T-cell (primary cell): ENCODE measurements at places on chromosomes 1 and 21.
A peak's percentile ranks its signal among the peaks of the same experiment; 100 is the strongest.

DNA sequence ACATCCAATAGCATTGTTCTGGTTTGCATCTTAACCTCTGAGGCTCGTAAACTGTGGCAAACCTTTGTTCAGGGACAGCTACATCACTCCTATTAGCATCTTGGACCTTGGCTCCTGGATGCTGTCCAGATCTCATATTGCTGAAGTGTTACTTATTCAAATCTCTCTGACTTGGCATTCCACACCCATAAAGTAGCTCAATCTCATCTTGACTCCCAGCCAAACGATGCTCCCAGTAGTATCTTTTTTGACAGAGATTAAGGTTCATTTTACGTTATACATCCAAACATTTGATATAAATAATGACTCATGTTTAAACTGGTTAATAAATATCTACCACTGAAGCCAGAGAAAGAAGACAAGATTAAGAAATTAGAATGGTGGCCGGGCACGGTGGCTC, 4.4 kb upstream of the FLVCR1 start:
- H3K27ac ChIP-seq: no peak overlapping the region
- no peak overlapping the region for H3K4me3 ChIP-seq
- H3K27me3 ChIP-seq: no peaks in the 10 kb centered on the region
- DNase-seq: no peak
- no peaks in the 10 kb centered on the region for H3K36me3 ChIP-seq

GRCh38 chr1:228862542-228863505, 127.5 kb downstream of the RHOU start:
- no peak overlapping the region for H3K27ac ChIP-seq
- no peaks in the 10 kb centered on the region for H3K36me3 ChIP-seq
- H3K4me1 ChIP-seq: peaks cover 16% of the 10 kb centered on the region
- H3K4me3 ChIP-seq: no peak overlapping the region

- no peak for DNase-seq
- H3K27me3 ChIP-seq: no peaks in the 10 kb centered on the region
- H3K4me1 ChIP-seq: no peaks in the 10 kb centered on the region
- no peak overlapping the region for H3K27ac ChIP-seq
These were observed 14.0 kb upstream of the PAQR7 start for GRCh38 chr1:25889470-25889869.

- no peak overlapping the region for H3K27ac ChIP-seq
- no peaks in the 10 kb centered on the region for H3K36me3 ChIP-seq
- H3K4me1 ChIP-seq: no peaks in the 10 kb centered on the region
- DNase-seq: no peak
- no peak overlapping the region for H3K4me3 ChIP-seq
These were observed 81.5 kb downstream of the ERG start for GRCh38 chr21:38416791-38417190.

DNA sequence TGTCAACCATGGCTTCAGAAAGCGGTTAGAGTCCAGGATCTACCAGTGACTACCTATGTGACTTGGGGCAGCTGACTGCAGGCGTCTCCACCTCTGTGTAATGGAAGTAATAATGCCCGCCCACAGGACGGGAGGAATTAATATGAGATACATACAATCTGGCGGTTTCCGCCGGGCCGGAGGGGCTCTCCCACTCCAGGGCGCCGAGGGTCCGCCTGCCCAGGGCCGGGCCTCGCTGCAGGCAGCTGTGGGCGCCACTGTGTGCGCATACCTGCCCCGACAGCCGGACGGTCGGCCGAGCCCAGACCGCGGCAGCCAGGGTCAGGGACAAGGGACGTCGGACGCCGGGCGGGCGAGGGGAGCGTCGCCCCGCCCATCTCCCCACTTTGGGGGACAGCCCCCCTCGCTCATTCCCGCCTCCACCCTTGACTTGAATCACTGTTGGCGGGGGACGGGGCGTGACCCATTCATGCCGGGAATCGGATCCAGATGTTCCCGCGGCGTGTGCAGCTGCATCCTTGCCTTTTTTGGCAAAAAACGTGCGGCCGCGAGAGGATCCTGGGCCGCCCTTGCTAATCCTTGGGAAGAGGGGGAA, 6.0 kb upstream of the SF3A3 start:
- peaks cover 4% of the 10 kb centered on the region for H3K27me3 ChIP-seq
- peak overlapping the region; percentile 51 for H3K4me3 ChIP-seq
- H3K27ac ChIP-seq: peak overlapping the region; percentile 40

DNA sequence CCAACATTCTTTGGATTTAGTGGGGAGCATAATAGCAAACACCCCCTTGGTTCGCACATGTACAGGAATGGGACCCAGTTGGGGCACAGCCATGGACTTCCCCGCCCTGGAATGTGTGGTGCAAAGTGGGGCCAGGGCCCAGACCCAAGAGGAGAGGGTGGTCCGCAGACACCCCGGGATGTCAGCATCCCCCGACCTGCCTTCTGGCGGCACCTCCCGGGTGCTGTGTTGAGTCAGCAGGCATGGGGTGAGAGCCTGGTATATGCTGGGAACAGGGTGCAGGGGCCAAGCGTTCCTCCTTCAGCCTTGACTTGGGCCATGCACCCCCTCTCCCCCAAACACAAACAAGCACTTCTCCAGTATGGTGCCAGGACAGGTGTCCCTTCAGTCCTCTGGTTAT, 21.8 kb downstream of the UQCRHL start:
- H3K27me3 ChIP-seq: peaks cover 27% of the 10 kb centered on the region
- H3K27ac ChIP-seq: no peak overlapping the region
- DNase-seq: no peak
- H3K4me3 ChIP-seq: no peak overlapping the region
- no peaks in the 10 kb centered on the region for H3K4me1 ChIP-seq

DNA sequence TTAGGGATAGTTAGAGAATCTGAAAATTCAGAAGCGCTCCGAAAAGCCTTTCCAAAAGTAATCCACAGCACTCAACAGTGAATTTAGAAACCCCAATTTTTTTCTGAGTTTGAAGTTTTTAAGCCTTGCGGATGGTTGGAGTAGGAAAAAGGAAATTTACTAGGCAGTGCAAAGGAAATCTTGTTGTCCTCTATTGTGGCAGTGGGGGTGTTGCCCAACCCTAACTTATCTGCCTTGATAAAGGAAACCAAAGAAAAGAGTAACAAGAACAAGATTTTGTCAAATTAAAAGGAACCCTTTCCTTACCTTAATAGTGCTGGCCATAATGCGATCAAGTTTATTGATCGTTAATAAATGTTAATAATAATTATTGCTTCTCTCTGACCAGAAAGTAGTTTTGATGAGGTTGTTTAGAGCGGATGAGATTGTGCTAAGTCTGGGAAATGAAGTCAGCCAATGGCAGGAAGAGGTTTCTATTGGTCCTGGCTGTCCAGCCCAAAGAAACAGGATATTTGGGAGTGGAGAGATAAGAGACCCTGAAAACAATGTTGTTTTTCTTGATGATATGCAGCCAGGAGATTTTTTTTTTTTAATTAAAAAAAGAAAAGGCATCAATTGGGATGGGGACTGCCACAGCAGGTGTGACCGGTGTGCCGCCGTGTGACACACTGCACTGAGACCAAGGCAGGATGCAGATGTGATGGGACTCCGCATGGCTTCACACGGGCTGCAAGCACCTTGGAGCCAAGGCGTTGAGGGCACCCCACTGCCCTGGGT, at the start of gene ERG:
ERG (minus strand) TSS at position 421 of the 777 bp plus-strand sequence; CDS start at position 324, 97 bp downstream.
- H3K27me3 ChIP-seq: peaks cover 16% of the 10 kb centered on the region
- no peak within 1 kb of the TSS for H3K4me3 ChIP-seq
- no peaks in the 10 kb centered on the region for H3K36me3 ChIP-seq

DNA sequence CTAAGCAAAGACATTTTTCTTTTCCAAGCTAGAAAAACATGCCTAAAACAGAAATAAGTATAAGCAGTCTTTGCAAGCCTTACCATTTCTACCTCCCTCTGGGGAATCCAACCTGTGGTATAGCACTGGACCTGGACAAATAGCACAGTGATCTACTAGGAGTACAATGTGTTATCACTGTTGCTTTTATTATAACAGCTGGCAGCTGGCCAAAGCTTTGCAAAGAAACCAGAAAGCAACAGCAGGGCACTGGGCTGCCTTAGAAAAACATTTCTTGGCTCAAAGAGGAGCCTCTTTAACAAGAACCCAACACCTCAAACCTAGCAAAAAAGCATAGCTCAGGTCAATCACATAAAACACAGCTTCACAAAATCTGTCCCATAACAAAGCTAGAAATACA, 294.5 kb upstream of the GREM2 start:
- H3K4me3 ChIP-seq: no peak overlapping the region
- DNase-seq: no peak
- no peaks in the 10 kb centered on the region for H3K4me1 ChIP-seq
- H3K27me3 ChIP-seq: no peaks in the 10 kb centered on the region

- peaks cover 50% of the 10 kb centered on the region for H3K36me3 ChIP-seq
- H3K27me3 ChIP-seq: no peaks in the 10 kb centered on the region
- no peak overlapping the region for H3K27ac ChIP-seq
- no peaks in the 10 kb centered on the region for H3K4me1 ChIP-seq
- no peak for DNase-seq
These were observed 73.2 kb downstream of the KDM1A start for GRCh38 chr1:23092447-23092846.

- no peak for DNase-seq
- H3K36me3 ChIP-seq: no peaks in the 10 kb centered on the region
- H3K4me3 ChIP-seq: no peak overlapping the region
- no peaks in the 10 kb centered on the region for H3K4me1 ChIP-seq
These were observed 12.9 kb upstream of the CHI3L1 start for GRCh38 chr1:203199481-203199815.

- no peaks in the 10 kb centered on the region for H3K27me3 ChIP-seq
- H3K27ac ChIP-seq: no peak overlapping the region
- H3K4me1 ChIP-seq: no peaks in the 10 kb centered on the region
These were observed 200.0 kb downstream of the GABPA start for GRCh38 chr21:25934771-25935224.

GRCh38 chr1:158176399-158176798, 4.3 kb upstream of the CD1D start:
- peaks cover 7% of the 10 kb centered on the region for H3K4me1 ChIP-seq
- DNase-seq: no peak
- no peak overlapping the region for H3K4me3 ChIP-seq
- peaks cover 29% of the 10 kb centered on the region for H3K27me3 ChIP-seq

- H3K27me3 ChIP-seq: no peaks in the 10 kb centered on the region
- no peak overlapping the region for H3K27ac ChIP-seq
- H3K4me3 ChIP-seq: no peak overlapping the region
- no peak for DNase-seq
These were observed 534.2 kb upstream of the PLXNA2 start for GRCh38 chr1:208778417-208778816.

GRCh38 chr1:42386051-42386450, 5.5 kb downstream of the RIMKLA start:
- H3K36me3 ChIP-seq: no peaks in the 10 kb centered on the region
- DNase-seq: no peak
- H3K27ac ChIP-seq: no peak overlapping the region
- H3K27me3 ChIP-seq: peaks cover 25% of the 10 kb centered on the region
- no peak overlapping the region for H3K4me3 ChIP-seq

- H3K27ac ChIP-seq: no peak overlapping the region
- H3K4me3 ChIP-seq: no peak overlapping the region
- no peaks in the 10 kb centered on the region for H3K4me1 ChIP-seq
- peaks cover 19% of the 10 kb centered on the region for H3K27me3 ChIP-seq
- no peak for DNase-seq
These were observed 12.7 kb downstream of the ATF3 start for GRCh38 chr1:212621043-212621948.

GRCh38 chr1:34865981-34866761, 6.6 kb upstream of the SMIM12 start:
- H3K4me1 ChIP-seq: peaks cover 49% of the 10 kb centered on the region
- DNase-seq: peak; percentile 88
- peak overlapping the region; percentile 65 for H3K4me3 ChIP-seq
- peaks cover 6% of the 10 kb centered on the region for H3K27me3 ChIP-seq
- peak overlapping the region; percentile 67 for H3K27ac ChIP-seq

- no peak for DNase-seq
- H3K4me1 ChIP-seq: no peaks in the 10 kb centered on the region
- no peak overlapping the region for H3K4me3 ChIP-seq
These were observed 10.3 kb upstream of the CFAP126 start for GRCh38 chr1:161378014-161378413.

DNA sequence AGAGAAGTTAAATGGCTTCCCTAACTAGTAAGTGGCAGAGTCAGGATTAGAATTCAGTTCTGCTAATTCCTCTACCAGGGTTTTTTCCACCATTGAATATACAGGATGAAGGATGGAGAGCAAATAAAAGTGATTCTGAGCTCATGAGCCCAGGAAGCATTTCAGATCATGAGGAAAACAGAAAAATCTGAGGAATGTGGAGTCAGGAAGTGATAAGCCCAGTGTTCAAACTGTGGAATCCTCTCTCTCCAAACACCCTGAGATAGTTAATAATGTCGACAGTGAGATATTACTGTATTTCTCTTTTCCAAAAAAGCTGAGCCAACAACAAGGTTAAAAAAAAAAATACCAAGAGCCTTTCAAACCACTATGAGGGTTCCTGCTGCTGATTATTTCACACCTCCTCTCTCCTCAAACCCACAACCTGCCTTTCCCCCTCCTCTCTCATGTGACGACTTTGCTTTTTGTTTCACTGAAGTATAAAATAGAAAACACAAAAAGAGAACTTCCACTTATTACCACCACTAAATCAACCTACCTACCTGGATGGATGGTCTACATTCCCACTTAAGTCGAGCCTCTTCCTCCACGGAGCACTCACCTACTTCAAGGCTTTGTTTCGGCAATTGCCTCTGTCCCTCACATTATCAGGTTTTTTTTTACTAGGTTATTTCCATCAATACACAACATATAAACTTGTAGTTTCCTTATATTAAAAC, 8.9 kb downstream of the SLAMF1 start:
- H3K4me3 ChIP-seq: no peak overlapping the region
- no peaks in the 10 kb centered on the region for H3K27me3 ChIP-seq
- H3K4me1 ChIP-seq: peaks cover 84% of the 10 kb centered on the region
- H3K27ac ChIP-seq: peak overlapping the region; percentile 90

- peaks cover 8% of the 10 kb centered on the region for H3K4me1 ChIP-seq
- no peak overlapping the region for H3K4me3 ChIP-seq
- H3K36me3 ChIP-seq: no peaks in the 10 kb centered on the region
- no peak overlapping the region for H3K27ac ChIP-seq
- peaks cover 5% of the 10 kb centered on the region for H3K27me3 ChIP-seq
These were observed 376.3 kb upstream of the CAMK1G start for GRCh38 chr1:209207126-209207700.
